ENCODE measurements at places on chromosomes 13 and 19.

GRCh38 chr13:97492684-97493371 is 58.9 kb downstream of the RAP2A start:
- DNase-seq, result no peak

GRCh38 chr13:112623051-112623711 is 35.2 kb upstream of the TUBGCP3 start:
- no peak for DNase-seq

DNA sequence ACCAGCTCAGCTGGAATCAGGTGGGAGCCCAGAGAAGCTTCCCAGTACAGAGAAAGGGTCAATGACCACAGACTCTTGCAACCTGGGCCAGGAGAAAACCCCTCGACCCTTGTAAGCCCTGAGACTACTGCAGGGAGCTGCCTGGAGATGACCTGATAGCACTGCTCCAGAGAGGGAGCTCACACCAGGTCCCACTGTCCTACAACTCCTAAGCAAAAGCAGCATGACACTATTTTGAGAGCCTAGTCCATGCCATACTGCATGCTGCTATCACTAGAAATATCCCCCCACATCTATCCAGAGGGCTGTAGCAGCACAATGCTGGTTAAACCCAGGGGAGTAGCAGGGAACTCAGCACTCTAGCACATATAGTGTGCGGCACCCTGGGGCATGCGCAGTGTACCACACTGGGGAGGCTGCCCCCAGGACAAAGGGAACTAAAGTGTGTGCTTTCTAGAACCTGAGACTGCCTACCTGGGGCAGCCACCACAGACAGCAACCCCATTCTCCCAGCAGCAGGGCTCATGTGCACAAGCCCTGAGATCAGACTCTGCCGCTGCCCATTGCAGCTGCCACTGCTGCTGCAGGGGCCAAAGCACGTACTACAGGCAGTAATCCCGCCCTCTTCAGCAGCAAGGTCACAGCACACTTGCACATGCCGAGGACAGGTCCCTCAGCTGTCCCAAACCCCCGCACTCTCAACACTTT is 27.1 kb upstream of the N4BP2L1 start:
- DNase-seq, result no peak

GRCh38 chr13:113850722-113851479 is 13.0 kb downstream of the GAS6 start:
- DNase-seq, result no peak

GRCh38 chr13:47310401-47310800 is 413.5 kb upstream of the HTR2A start:
- no peak for DNase-seq
